Common myeloid progenitor, CD34-positive (primary cell): ENCODE measurements at places on chromosomes 7 and 10.
A peak's percentile ranks its signal among the peaks of the same experiment; 100 is the strongest.

GRCh38 chr7:43834463-43835251 is 34.7 kb downstream of the MRPS24 start:
- peak overlapping the region; percentile 21 for H3K4me3 ChIP-seq
- no peaks in the 10 kb centered on the region for H3K36me3 ChIP-seq
- DNase-seq: peak; percentile 82
- no peaks in the 10 kb centered on the region for H3K27me3 ChIP-seq
- H3K27ac ChIP-seq: no peak overlapping the region

- H3K4me1 ChIP-seq: no peaks in the 10 kb centered on the region
- no peaks in the 10 kb centered on the region for H3K27me3 ChIP-seq
- no peaks in the 10 kb centered on the region for H3K36me3 ChIP-seq
- H3K27ac ChIP-seq: no peak overlapping the region
- no peak overlapping the region for H3K4me3 ChIP-seq
Measured at GRCh38 chr7:110568932-110569331, 522.0 kb upstream of the LRRN3 start.

GRCh38 chr7:101814991-101815825 is 2.2 kb upstream of the CUX1 start:
- peaks cover 40% of the 10 kb centered on the region for H3K4me1 ChIP-seq
- H3K4me3 ChIP-seq: peak overlapping the region; percentile 53
- H3K27me3 ChIP-seq: no peaks in the 10 kb centered on the region
- H3K27ac ChIP-seq: no peak overlapping the region
- H3K36me3 ChIP-seq: no peaks in the 10 kb centered on the region
- DNase-seq: peak; percentile 82

GRCh38 chr7:48179496-48180030 is 8.3 kb downstream of the ABCA13 start:
- no peaks in the 10 kb centered on the region for H3K27me3 ChIP-seq
- no peaks in the 10 kb centered on the region for H3K36me3 ChIP-seq
- no peak overlapping the region for H3K27ac ChIP-seq
- no peak for DNase-seq
- H3K4me1 ChIP-seq: no peaks in the 10 kb centered on the region

- H3K27ac ChIP-seq: no peak overlapping the region
- no peak overlapping the region for H3K4me3 ChIP-seq
- H3K36me3 ChIP-seq: no peaks in the 10 kb centered on the region
- DNase-seq: peak; percentile 82
- H3K27me3 ChIP-seq: no peaks in the 10 kb centered on the region
Measured at GRCh38 chr7:105589356-105590077, 8.2 kb upstream of the EFCAB10 start.

DNA sequence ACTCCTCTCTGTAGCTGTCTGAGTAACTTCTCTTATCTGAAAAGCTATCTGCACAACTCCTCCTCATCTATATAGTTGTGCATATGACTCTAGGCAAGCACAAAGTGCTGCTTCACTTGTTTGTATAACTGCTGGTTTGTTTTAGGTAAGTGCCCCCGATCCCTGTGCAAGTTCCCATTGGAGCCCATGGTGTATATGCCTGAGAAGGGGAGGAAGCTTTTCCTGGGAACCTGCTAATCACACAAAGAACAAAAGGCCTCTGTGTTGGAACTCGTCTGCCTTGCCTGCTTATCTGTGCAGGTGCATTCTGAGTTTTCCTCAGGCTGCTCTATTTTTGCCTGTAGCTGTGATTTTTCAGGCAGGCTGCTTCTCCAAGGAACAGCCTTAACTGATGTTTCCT is 23.2 kb upstream of the PHF14 start:
- no peaks in the 10 kb centered on the region for H3K27me3 ChIP-seq
- no peak overlapping the region for H3K27ac ChIP-seq
- no peak for DNase-seq

DNA sequence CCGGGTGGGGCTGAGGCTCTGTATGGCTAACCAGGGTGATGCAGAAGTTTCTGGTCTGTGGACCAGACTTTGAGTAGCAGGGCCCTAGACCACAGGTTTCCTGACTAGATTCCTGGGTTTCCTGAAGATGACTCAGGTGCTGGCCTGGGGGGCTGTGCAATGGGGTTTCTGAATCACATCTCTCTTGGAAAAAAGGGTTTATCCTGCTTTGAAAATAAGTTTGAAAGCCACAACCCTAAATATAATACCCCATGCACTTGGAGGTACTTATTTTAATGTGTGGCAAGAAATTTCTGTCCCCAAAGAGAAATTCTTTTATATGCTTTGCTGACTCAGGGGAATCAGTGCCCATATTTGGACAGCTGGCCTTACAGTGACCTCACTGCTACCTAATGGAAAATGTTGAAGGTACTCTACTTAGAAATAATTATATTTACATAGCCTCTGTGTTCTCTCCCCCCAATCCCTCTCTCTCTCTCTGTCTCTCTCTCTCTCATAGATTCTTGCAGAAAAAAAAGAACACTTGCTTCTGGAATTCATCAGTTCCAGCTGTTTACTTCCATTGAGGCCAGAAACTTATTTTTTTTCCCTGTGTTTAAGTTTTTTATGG is 184.4 kb upstream of the LYZL2 start:
- DNase-seq: peak; percentile 60
- no peak overlapping the region for H3K4me3 ChIP-seq
- H3K27ac ChIP-seq: no peak overlapping the region
- H3K4me1 ChIP-seq: peaks cover 39% of the 10 kb centered on the region
- H3K36me3 ChIP-seq: no peaks in the 10 kb centered on the region
